HEK293T (cell line): ENCODE measurements at places on chromosomes 13 and 19.

GRCh38 chr19:39001041-39001440 lies 25.5 kb upstream of the FBXO17 start:
- no peak for DNase-seq

DNA sequence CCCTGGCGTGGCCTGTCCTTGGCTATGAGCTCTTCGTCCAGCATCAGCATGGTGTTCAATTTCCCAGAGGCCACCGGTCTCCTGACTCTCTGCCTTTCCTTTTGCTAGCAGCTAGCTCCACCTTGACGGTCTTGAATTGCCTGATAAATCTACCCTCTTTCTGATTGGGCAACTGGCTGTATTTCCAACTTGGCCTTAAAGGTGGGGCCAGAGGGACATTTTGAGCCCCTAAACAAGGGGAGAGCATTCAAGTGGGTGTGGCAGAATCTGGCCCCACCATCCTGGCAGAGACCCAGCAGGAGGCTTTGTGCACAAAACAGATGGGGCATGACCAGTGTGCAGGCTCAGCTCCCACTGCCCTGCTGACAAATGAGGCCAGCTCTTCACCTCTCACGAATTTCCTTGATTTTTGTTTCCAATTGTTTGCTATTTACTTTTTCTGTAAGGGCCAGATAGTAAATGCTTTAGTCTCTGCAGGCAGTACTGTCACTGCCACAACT lies 148.9 kb upstream of the VSTM2B start:
- no peak for DNase-seq

DNA sequence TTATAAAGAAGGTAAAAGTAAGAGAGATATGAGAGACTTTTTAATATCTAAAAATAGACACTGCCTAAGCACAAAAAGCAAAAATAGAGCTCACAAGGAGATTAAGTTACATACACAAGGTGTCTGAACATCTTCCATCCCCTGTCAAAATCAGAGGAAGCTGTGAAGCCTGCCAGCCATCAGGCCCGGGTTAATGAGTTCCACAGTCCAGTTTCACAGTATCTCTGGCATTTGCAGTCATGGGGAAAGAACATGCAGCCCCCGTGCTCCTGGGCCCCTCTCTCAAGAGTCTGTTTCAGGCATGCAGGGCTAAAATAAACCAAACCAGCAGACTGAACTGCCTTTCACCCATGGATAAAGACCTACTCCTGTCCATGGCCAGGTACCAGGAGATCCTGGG lies 79.2 kb downstream of the TBC1D4 start:
- no peak for DNase-seq

GRCh38 chr19:55242517-55242916 lies 14.0 kb upstream of the TMEM86B start:
- no peak for DNase-seq

DNA sequence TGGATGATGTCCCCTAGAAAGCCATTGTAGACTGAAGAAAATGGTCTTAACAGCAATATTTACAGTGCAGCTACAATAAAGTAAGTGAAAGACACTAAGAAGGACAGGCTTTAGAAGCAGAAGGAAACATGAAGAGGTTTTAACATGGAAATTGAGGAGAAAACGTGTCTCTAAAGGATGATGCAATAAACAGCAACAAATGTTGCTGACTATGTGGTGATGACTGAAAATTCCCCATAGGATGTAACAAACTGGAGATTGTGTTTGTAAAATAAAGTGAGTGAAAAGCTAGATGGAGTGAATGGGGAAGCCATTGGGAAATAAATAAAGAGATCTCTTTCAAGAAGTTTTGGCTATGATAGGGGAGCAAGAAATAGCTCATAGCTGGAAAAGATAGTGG lies 186.7 kb upstream of the IPO5 start:
- DNase-seq = no peak

DNA sequence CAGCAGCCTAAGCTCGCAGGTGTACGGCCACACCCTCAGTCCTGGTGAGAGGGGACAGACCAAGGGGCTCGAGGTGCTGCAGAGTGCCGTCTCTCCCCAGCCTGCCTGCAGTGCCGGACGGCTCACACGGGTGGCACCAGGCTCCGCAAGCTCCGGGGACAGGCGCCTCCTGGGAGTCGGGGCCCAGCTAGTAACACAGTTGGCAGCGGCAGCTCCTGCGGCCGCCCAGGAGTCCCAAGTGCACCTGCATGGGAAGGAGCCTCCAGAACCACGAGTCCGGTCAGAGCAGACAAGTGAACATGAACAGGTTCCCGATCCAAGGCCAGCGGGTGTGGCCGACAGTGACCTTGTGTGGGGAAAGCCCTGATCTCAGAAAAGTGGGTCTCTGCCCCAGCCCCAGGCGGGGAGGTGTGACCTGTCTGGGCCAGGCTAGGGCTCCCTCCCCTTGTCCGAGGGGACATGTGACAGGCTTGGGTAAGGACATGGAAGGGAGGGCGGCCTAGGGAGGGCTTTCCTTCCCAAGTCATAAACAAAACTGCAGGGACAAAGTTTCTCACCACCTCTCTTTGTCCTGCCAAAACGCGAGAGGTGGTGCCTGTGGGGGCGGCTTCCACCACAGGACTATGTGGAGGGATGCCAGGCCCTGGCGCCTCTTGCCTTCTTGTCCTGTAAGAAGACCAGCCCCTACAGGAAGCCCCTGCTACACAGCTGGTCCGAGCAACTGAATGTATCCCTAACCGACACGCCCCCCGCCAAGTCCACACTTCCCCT lies 46.5 kb downstream of the MLLT1 start:
- DNase-seq = no peak

- no peak for DNase-seq
Measured at GRCh38 chr13:92384410-92384809, 842.2 kb upstream of the GPC6 start.

DNA sequence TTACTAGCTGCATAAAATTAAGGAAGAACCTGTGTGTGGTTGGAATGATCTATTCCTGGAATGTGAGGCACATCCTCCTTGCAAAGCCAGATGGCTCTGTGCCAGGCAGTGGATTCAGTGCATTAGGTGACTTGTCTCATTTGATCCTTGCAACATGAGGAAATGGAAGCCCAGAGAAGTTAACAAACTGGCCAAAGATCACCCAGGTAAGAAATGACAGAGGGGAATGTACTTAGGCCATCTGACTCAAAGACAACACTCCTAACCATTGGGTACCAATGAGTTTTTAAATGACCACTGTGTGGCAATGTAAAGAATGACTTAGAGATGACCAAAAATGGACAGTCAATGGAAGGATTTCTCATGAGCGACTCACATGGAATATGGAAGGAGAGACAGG lies 114.2 kb upstream of the RXFP2 start:
- DNase-seq = no peak

DNA sequence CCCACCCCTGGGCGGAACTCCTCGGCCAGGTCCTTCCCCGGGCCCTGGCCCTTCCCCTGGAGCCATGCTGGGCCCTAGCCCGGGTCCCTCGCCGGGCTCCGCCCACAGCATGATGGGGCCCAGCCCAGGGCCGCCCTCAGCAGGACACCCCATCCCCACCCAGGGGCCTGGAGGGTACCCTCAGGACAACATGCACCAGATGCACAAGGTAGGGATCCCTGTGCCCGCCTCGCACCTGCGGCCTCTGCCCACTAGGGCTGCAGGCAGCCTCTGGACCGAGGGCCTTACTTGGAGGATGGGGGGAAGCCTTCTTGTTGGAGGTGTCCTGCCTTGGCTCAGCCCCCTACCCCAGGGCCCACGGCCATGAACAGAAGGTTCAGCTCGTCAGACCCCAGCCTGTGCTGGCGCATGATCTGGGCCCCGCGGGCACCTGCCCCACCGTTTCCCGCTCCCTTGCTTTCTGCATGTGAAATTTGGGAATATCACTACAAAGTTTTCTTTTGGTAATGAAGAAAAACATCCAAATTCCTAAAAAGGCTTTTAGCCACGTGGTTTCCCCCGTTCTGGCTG lies 23.4 kb downstream of the SMARCA4 start:
- no peak for DNase-seq

- DNase-seq = no peak
Measured at GRCh38 chr19:16586991-16587832, 15.0 kb upstream of the SLC35E1 start.

DNA sequence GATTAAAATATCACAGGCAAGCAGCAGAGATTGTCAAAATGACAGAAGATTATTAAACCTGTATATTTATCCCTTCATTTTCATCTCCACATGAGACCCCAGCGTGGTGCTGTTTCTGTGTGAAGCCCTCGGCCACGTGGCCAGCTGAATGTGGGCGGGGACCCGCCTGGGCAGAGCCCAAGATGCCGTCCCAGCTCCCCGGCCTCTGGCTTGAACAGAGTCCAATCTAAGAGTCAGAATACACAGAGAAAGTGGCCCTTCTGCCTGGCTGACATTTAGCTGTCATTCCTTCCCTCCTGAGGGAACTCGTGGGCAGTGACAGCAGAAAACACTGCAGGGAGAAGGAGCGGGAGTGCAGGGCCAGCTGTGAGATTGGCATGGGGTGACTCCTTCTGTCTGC lies 34.9 kb upstream of the UQCRFS1 start:
- no peak for DNase-seq

DNA sequence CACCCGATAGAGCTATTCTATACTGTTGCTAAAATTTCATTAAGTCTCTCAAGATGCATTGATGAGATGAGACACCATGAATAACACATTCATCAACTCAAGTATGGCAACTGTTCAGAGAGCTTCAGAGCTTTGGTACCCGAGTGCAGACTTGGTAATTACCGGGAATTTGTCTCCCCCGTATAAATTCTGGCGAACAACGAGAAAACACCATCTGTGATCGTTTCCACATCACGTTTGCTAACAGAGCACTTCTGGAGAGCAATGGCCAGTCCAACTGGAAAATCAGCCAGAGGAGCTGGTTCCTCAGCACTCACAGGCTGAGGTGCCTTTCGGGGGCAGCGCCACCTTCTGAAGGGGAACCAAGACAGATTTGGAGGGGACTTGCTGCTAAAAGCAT lies 40.2 kb downstream of the SUGP2 start:
- DNase-seq = no peak

- no peak for DNase-seq
Measured at GRCh38 chr19:54903303-54903702, 2.6 kb upstream of the NCR1 start.

- DNase-seq = no peak
Measured at GRCh38 chr19:15398501-15399233, 19.1 kb upstream of the AKAP8 start.

DNA sequence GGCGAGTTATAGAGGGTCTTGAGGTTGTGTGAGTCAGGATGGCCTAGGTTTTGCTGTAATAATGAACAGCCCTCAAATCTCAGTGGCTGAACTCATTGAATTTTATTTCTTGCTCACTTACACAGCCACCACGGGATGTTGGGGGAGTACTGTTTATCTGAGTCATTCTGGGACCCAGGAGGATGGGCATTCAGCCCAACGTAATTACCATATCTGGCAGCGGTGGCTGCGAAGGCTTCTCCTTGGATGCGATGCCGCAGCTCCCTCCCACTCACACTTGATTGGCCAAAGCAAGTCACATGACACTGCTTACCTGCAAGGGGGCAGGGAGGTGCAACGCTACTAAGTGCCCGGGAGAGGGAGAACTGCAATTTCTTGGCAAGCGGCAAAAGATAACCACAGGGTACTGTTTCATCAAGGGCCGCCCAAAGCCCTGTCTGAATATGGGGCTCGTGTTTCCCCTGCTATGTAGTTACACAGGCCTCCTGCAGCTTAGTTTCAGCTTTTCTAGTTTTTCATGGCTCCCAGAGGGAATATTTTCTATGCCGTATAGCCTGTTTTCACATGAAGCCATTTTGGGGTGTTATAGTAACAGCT lies 19.9 kb downstream of the ZSWIM9 start:
- DNase-seq = peak; percentile 85

DNA sequence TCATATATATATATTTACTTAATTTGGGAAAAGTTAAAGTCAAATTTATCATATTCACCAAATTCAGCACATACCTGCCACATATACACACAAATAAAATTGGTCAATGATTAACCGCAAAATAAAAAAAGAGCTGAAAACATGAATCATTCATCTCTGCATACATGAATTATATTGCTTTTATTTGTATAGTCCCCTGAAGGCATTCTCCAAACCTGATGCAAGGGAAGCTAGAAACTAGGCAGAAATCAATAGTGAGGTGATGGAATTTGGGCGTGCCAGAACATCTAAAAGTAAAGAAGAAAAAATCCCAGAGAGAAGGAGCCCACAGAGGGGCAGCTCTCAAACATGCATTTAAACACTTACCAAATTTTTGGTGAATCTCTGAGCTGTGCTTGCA lies 60.1 kb downstream of the UFM1 start:
- DNase-seq = no peak

DNA sequence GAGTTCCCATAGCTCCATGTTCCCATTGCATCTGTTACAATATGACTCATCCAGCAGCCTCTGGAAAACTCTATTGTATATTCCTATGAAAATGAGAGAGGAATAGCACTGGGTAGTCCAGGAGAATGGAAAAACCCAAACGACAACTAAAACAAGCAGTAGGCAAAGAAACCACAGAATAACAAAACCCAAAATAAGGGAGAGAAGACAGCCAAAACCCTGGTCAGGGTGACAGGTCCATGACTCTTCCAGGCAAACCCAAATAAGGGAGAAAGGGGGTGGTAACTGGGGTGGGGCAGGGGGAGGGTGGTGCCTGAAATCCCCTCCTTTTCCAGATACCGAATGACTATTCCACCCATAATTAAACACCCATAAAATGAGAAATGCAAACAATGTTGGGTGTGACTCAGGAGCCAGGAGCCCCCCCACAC lies 4.0 kb upstream of the ZNF8 start:
- no peak for DNase-seq

DNA sequence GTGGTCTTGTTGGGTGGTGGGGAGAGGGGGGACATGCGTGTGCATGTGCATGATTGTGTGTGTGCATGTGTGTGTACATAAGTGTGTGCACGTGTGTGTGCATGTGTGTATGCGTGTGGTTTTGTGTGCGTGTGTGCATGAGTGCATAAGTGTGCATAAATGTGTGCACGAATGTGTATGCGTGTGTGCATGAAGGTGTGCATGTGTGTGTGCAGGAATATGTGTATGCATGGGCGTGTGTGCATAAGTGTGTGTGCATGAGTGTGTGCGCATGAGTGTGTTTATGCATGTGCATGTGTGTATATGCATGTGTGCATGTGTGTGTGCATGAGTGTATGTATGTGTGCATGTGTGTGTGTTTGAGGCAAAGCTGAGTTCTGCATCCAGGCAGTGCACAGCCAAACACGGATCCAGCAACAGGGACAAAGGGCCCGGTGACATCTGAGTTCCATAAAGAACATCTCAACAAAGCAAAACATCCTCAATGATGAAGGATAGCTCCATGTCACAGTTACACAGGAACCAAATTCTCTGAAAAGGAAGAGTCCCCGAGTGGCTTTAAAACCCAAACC lies 86.0 kb upstream of the FARP1 start:
- DNase-seq = no peak

GRCh38 chr19:14091813-14092462 lies 1.4 kb upstream of the SAMD1 start:
- no peak for DNase-seq

- DNase-seq = peak; percentile 62
Measured at GRCh38 chr13:52599848-52600603, 42.2 kb upstream of the HNRNPA1L2 start.
